ENCODE measurements at places on chromosomes 5 and 9.

DNA sequence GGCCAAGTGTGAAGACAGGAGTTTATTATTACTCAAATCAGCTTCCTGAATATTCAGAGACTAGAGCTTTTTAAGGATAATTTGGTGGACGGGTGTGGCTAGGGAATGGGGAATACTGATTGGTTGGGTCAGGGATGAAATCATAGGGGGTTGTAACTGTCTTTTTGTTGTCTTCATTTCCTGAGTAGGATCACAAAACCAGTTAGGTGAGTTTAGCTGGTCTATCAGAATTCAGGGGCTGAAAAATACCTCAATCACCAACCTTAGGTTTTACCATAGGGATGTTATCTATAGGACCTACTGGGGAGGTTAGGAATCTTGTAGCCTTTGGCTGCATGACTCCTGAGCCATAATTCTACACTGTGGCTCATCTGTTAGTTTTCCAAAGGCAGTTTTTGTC, 235.8 kb downstream of the YTHDC2 start:
- DNase-seq: no peak

- no peak for DNase-seq
Measured at GRCh38 chr9:81108821-81109220, 580.5 kb downstream of the TLE1 start.

GRCh38 chr5:169095976-169096375, 205.0 kb downstream of the SLIT3 start:
- no peak for DNase-seq

GRCh38 chr5:149885513-149885912, 59.1 kb downstream of the PDE6A start:
- no peak for DNase-seq

GRCh38 chr9:114080773-114081440, 2.8 kb upstream of the AMBP start:
- DNase-seq: peak; percentile 78

GRCh38 chr9:83472764-83473163, 65.4 kb downstream of the FRMD3 start:
- no peak for DNase-seq

- DNase-seq: no peak
Measured at GRCh38 chr5:124844371-124844920, 98.0 kb upstream of the ZNF608 start.

DNA sequence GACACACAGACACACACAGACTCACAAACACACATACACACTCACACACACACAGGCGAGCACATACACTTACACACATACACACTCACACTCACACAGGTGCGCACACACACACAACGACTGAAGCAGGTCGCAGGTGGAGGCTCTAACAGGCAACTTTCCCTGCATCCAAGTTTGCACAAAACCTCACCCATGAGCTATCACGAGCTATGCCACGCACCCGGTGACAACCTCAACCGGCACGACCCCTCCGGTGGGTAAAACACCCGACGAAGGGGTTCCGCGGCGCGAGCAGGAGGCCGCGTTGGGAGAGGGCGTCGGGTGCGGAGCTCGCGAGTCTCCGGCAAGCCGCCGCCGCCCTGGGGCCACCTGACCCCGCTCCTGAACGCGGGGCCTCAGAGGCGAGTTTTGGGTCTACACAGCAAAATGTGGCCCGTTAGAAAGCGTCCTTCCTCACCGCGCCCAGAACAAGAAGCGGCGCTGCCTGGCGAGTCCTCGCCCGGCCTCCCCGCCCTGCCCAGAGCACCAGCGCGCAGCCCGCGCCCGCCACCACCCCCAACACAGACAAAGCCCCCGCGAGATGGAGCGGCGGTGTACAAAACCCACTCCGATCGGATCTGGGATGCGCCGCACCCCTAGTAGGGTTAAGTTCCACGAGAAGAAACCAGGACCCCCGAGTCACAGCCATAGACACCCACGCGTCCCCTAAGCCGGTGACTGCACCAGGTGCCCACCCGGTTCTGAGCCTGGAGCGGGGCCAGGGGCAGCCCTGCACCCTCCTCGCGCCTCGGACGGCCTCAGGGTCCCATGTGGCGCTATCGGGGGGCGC, 665 bp downstream of the SLC6A3 start:
- no peak for DNase-seq

- no peak for DNase-seq
Measured at GRCh38 chr9:80797101-80797829, 892.1 kb downstream of the TLE1 start.

DNA sequence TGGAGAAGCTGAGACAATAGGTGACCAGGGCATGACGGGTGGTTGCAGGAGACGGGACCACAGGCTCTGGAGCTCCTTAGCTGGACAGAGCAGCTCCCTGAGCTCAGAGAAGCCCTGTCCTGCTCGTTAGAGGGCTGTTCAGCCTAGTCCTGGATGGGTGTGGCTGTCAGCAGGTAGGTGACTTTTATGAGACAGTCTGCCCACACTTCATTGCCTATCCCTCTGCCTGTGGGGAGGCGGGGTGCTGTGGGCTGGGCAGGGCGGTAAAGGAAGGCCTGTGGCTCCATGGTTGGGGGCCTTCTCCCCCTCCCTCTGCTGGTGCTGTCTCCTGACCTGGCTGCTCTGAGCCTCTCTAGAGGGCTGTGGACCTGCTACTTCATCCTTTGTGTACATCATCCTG, 134.6 kb downstream of the RXRA start:
- DNase-seq: no peak

DNA sequence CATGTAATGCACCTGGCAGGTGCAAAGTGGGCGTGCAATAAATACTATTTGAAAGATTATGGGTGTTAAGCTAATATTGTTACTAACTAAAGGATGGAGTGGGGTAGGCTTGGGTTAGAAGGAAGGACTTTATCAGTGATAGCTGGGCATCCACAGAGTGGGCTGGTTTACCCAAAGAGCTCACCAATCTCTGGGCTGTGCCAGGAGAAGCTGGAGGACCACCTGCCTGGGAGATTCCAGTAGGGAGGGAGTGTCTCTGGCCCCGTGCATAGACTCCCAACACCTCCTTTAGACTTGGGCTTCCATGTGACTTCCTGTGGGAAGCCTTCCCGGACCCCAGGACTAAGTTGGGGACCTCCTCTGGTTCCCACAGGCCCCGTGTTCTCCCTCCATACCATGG, 5.6 kb upstream of the URM1 start:
- no peak for DNase-seq

- DNase-seq: no peak
Measured at GRCh38 chr5:175487514-175488222, 9.3 kb downstream of the SFXN1 start.

GRCh38 chr9:117480253-117480652, 65.4 kb upstream of the ASTN2 start:
- no peak for DNase-seq

DNA sequence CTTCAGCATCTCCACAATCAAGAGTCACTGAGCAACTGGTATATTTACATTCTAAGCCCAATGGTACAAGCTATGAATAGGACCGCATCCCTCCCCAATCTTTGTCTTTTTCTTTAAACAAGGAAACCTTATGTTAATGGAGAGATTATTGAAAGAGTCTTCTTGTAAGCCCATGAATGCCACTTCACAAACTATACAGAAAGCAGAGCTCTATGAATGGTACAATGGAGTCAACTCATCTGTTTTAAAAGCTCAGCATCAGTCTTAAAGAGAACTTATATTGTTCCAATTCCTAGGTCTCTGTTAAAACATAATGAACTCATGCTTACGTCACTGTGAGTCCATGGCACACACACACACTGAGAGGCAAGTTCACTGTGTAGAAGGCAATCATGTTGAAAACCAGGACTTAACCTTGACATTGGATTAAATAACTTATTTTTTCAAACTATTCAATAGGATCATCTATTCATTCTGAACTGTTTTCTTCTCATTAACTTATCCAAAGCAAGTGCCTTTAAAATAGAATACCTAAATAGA, 4.5 kb downstream of the NREP start:
- no peak for DNase-seq

GRCh38 chr5:110815916-110816605, 77.3 kb downstream of the SLC25A46 start:
- no peak for DNase-seq

- DNase-seq: no peak
Measured at GRCh38 chr5:72194846-72195245, 87.6 kb downstream of the MAP1B start.

- DNase-seq: no peak
Measured at GRCh38 chr5:124701873-124702425, 44.5 kb downstream of the ZNF608 start.

GRCh38 chr5:57508211-57508610, 25.6 kb upstream of the ACTBL2 start:
- DNase-seq: no peak

- no peak for DNase-seq
Measured at GRCh38 chr5:73818357-73818756, 192.4 kb downstream of the ARHGEF28 start.

GRCh38 chr5:139446956-139447779, 7.8 kb upstream of the DNAJC18 start:
- no peak for DNase-seq

- no peak for DNase-seq
Measured at GRCh38 chr9:33434317-33435105, 12.9 kb downstream of the AQP3 start.

- no peak for DNase-seq
Measured at GRCh38 chr9:117245175-117245829, 169.6 kb downstream of the ASTN2 start.

- DNase-seq: peak; percentile 44
Measured at GRCh38 chr5:124580925-124581737, 165.3 kb downstream of the ZNF608 start.

DNA sequence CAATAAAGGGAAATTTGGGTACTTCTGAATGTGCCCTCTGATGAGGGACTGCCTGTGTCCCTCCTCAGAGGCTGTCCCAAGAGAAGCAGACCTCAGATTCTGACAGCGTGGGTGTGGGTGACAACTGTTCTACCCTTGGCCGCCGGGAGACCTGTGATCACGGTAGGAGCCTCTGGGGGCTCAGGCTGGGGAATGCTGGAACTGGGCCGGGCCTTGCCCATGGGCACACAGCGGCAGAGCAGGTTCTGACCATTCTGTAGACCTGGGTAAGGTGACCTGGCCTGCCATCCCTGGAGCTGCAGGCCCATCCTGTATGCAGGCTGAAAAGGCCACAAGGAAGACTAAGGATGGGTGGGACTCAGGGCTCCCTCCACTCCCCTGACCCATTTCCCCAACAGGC, 29.5 kb upstream of the GRPEL2 start:
- DNase-seq: no peak

- no peak for DNase-seq
Measured at GRCh38 chr9:14362175-14362574, 48.2 kb upstream of the NFIB start.

GRCh38 chr5:150164211-150164980, 2.2 kb upstream of the CDX1 start:
- no peak for DNase-seq

GRCh38 chr9:28547527-28547926, 974.2 kb upstream of the C9orf72 start:
- DNase-seq: no peak

DNA sequence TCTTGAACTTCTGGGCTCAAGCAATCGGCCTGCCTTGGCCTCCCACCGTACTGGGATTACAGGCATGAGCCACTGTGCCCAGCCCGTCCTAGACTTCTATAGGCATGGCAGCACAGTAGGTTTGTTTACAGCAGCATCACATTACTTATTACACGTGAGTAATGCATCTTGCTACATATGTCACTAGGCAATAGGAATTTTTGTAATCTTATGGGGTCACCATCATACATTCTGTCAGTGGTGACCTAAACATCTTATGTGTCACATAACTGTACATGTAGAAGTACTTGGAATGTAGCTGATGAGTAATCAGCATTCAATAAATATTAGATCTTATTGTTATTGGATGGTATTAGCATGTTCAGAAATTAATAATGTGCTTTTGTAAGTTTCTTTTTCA, 22.9 kb upstream of the ABCA1 start:
- no peak for DNase-seq

DNA sequence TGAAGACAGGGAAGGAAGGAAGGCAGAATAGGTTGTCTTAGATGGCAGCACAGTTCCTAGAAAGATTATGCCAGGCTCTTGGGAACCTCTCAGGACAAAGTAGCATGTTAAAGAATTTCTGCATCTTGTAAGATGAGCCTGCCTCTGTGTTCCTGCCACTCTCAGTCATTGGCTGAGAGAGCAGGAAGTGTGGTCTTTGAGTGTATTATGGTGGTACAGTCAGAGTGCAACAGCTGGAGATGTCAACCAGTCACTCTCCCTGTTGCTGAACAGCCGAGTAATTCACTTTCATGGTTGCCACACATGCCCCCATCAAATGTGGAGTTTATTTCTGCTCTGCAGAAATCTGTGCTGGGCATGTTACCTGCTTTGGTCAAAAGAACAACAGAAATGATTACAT, 659.6 kb upstream of the RIOK2 start:
- DNase-seq: no peak

GRCh38 chr5:7364226-7364875, 31.6 kb upstream of the ADCY2 start:
- DNase-seq: no peak
